ENCODE measurements at places on chromosomes 13 and 19.
A peak's percentile ranks its signal among the peaks of the same experiment; 100 is the strongest.

GRCh38 chr19:10338940-10339339 lies 484 bp downstream of the ICAM3 start:
- DNase-seq, result no peak

GRCh38 chr19:36266375-36266961 lies 51.6 kb downstream of the ZNF146 start:
- no peak for DNase-seq

DNA sequence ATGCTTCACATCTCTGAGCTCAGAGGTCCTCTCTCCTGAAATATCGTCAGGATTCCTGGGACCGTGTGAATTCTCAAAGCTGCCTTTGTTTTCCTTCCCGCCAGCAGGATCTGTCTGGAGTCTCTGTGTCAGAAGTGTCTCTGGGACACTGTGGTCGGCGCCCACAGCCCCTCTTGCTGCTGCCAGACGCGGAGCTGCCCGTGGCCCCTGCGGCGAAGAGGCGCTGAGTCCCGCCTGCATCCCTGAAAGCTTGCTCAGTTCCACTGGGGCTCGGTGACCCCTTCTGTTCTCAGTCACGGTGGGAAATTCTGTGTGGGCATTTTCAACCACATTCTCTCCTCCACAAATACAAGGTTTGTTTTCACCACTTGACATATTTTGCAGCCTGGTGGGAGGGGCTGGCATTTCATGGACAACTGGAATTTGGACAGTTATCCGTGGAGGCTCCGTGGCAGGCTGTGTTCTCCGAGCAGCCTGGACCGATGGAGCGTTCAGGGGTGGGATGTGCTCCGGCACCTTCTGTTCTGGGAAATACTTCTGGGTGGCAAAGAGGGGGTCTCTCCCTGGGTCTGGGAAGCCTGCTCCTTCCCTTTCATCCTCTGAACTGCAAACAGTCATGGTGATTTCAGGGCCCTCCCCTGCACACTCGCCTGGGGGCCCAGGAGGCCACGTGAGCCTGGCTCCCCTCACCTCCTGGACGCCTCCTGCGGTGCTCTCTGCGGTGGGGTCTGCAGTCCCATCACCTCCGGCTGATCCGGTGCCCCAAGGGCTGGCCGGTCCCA lies 42.6 kb upstream of the GRTP1 start:
- DNase-seq, result no peak

GRCh38 chr19:51158474-51159129 lies 16.5 kb downstream of the SIGLEC7 start:
- no peak for DNase-seq

DNA sequence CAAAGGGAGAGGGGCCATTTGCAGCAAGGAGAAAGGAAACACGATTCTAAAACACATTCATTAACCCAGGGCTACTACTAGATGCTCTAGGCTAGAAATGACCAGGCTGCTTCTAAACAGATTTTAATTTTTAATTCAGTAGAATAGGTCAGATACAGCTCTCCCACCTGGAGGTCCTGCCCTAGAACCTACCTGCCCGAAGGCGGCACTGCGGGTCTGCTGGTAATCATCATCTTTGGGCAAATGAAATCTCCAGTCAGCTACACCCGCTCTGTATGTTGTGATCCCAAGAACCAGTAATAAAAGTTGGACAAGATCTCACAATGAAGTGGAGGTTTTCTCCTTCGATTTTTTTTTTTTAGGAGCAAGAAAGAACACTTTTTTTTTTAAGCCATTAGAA lies 345.3 kb downstream of the ENOX1 start:
- DNase-seq, result no peak

- DNase-seq, result no peak
Measured at GRCh38 chr13:85564598-85564997, 234.6 kb downstream of the SLITRK6 start.

- DNase-seq, result peak; percentile 58
Measured at GRCh38 chr19:10505583-10506229, 2.5 kb upstream of the KEAP1 start.
